ENCODE measurements at places on chromosomes 5 and 9.

GRCh38 chr9:15211815-15212495 lies 95.1 kb downstream of the TTC39B start:
- DNase-seq: no peak

GRCh38 chr9:111193095-111193494 lies 136.9 kb downstream of the OR2K2 start:
- no peak for DNase-seq

DNA sequence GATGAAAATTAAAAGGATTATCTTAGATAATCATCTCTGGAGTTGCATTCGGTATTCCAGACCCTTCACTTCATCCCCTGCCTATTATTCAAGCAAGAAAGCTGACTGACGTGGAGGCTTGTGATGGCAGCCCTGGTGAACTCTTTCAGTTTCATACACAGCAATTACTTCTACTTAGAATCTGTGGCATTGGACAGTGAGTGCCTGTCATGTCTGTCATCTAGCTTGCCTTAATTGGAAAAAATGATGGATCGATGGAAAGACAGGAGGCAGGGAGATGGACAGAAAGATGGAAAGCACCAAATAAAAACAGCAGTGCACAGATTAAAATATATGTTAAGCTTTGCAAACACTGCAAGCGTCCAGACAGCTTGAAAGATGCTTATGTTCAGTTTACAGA lies 1371.0 kb upstream of the CDH6 start:
- DNase-seq: no peak

DNA sequence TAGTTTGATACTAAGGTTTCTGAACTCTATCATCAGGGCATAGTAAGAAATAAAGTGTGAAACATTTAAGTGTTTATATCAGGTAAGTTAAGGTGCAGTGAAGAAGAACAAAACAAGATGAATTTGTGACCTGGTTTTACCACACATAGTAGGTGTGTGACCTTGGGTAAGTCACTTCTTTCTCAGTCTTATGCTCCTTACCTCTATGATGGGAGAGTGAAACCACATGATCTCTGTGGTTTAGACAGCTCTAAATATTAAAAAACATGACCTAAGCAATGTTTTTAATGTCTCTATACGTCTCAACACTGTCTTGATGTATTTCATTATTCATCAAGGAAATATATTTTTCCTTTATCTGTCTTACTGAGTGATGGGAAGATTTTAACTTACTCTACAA lies 629.6 kb upstream of the DMAC1 start:
- DNase-seq: no peak

DNA sequence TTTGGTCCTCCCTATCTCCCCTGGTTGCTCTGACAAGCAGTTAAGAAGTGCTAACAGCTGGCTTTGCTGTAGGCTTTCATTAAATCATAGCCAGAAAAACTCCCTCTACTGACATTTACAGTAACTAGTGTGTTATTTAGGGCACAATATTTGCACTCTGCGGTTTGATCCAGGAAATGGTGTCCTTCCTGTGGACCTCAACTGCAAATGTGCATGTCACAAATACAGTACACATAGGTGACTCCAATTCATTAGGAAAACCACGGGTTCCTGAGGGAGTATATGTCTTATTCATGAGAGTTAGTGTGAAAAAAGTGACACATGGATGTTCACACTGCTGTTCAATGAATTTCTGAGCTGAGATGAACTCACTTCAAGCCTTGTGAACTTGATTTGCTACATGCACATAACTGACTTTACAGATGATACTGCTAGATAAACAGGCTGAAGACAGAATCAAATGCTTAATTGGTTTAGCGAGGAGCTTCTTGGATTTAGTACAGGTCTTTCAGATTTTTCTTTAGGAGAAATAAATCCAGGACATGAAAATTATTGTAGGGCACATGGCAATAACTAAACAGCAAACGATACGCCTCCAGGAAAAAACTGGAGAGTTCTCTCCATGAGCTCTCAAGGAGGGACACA lies 281.5 kb downstream of the EFNA5 start:
- no peak for DNase-seq

DNA sequence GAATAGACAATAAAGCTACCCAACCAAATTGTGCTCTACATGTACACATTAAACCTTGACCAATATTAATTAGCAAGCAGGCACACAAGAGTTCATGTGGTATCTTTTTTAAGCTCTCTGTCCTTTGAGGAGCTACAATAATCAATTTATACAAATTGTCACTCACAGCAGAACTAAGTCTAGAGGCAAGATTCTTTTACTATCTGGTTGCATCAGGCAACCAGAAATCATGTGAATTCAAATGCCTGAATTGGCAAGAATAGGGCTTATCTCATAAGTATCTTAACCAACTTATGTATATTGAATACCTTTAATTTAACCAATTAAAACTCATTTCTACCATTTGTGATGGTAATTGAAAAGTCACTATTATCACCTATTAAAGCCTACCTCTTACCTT lies 145.5 kb upstream of the HAPLN1 start:
- no peak for DNase-seq

DNA sequence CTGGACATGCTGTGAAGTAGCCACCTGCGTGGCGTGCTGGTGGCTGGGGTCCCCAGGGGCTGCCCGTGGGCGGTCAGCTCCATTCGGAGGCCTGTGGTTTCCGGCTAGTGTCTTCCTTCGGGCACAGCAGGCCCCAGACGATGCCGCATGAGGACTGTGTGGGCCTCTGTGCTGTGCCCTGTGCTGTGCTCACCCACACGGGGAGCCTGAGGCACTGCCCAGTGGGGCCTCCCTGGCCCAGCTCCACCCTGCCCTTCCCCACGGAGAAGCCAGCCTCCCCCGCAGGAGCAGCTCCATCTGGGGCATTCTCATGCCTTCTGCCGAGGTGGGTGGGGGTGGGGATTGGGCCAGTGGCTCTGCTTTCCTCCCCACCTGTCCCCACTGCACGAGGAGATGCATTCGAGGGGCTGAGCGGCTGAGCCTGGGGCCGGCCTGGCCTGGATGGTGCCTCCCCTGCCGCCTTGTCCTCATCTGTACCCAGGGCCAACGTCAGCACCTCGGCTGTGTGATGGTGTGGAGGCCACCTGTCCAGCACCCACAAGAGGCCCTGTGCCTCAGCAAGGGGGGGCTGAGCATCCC lies 24.2 kb downstream of the RXRA start:
- no peak for DNase-seq

DNA sequence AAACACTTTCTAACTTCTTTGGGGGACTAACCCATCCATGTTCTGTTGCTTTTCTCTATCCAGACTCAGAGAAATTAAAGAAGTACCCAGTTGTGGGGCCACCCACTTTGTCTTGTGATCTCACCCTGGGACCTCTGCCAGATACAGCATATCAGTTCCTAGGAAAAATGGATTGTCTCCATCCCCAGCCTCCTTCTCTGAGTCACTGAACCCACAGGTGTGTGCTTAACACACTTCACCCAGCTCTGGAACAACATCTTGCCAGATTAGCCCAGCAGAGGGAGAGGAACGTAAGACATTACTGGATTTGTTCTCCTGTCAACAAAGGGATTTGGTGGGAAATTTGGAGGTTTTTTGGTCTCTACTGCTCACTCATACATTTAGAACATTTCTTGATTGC lies 19.2 kb downstream of the FAM240B start:
- no peak for DNase-seq

DNA sequence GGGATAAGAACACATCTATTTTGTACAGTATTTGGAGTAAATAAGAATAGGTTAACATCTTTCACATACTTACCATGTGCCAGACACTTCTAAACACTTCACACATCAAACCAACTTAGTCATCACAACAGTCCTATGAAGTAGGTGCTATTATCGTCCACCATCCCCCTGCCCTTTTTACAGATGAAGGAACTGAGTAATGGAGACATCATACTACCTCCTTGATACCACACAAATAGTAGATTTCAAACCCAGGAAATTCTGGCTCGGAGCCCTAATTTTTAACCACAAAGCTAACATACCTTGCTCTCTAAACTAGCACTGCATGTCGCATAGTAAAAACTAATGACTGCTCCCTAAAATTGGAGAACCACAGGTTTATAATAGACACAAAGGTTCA lies 4.2 kb upstream of the ZNF366 start:
- DNase-seq: no peak

DNA sequence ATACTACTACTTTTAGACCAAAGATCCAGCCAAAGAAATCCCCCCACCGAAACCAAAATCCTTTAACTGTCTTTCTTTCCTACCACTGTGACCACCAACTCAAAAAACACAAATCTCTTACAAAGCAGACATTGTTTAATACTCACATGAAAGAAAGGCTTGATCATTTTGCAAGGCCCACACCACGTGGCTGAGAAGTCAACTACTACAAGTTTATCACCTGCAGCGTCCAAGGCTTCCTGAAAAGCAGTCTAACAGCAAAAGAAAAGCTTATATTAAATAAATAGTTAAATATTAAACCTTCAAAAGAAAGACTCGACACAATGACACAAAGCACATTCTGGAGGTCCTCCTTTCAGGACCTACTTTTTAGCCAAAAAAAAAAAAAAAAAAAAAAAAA lies 5.1 kb downstream of the TXN start:
- DNase-seq: no peak

DNA sequence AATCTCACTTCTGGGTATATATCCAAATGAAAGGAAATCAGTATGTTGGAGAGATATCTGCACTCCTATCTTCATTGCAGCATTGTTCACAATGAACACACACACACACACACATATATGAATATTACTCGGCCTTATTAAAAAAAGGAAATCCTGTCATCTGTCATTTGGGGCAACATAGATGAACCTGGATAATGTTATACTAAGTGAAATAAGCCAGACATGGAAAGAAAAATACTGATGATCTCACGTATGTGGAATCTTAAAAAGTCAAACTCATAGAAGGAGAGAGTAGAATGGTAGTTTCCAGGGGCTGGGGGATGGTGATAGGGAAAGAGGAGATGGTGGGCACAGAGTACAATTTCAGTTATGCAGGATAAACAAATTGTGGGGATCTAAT lies 100.3 kb downstream of the EMB start:
- DNase-seq: no peak

DNA sequence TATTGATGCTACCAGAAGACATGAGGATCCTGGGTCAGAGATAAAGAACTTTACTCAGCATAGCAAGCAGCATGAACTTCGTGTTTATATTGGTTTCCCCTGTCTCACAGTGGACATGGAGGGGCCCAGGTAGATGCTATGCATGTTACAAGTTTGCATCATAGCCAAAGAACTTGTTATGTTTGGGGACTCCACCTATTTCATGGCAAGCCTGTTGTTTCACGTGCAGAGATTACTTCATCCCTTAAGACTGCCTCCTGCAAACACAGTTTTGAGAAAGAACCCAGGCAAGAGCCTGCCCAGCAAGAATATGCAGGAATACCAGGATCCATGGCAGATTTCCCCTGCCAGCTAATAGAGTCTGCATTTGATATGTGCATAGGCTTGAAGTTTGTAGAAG lies 68.4 kb downstream of the RCL1 start:
- DNase-seq: no peak

DNA sequence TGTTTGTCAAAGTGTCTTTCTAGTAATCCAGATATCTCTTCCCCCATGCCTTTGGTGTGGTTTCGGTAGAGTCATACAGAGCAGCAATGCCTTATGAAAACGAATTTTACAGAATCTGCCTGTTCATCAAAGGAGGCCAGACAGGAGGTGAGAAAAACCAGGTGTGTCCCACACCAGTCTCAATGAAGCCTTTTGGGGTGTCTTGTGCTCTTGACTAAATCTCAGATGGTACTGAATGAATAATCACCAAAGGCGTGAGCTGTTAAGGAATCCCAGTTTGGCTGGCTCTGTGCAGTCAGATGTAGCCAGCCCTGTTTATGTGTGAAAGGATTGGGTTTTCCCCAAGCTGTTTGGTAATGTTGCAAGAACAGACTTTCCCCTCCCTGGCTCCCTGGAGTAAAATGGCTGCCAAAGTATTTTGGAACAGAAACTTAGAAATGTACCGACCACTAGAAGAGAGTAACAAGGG lies 70.8 kb upstream of the CDKN2B start:
- no peak for DNase-seq

GRCh38 chr9:121556580-121556979 lies 56.9 kb upstream of the GGTA1 start:
- DNase-seq: peak; percentile 53

- no peak for DNase-seq
These were observed 7.4 kb downstream of the SMARCA2 start for GRCh38 chr9:2022560-2022959.

- DNase-seq: no peak
These were observed 66.0 kb upstream of the TAF1L start for GRCh38 chr9:32701321-32702022.

DNA sequence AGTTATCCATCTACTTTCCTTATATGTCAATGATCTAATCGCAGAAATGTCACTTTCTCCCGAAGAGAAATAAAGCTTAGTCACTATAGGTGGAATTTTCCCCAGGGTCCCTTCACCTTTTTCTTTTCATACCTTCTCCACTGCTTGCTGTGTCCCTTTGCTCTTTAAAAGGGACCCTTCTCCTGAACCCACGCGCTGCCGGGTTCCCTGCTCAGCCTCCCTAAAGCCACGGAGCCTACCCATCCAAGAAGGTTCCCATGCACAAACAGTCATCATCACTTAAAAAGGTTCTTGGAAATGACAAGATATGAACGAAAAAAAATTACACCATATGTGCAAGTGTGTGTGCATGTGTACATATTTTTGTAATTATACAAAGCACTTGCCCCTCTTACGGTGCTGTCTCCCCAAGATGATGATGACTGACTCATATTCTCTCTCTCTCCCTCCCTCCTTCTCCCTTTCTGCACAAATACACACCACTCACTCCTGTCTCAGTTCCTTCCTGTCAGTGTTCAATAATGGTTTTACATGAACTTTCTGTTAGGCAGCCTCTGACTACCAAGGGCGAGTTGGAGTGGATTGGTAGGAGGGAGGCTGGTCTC lies 1.5 kb upstream of the PTPRD start:
- DNase-seq: no peak

GRCh38 chr5:134794082-134794481 lies 35.5 kb downstream of the DDX46 start:
- no peak for DNase-seq

DNA sequence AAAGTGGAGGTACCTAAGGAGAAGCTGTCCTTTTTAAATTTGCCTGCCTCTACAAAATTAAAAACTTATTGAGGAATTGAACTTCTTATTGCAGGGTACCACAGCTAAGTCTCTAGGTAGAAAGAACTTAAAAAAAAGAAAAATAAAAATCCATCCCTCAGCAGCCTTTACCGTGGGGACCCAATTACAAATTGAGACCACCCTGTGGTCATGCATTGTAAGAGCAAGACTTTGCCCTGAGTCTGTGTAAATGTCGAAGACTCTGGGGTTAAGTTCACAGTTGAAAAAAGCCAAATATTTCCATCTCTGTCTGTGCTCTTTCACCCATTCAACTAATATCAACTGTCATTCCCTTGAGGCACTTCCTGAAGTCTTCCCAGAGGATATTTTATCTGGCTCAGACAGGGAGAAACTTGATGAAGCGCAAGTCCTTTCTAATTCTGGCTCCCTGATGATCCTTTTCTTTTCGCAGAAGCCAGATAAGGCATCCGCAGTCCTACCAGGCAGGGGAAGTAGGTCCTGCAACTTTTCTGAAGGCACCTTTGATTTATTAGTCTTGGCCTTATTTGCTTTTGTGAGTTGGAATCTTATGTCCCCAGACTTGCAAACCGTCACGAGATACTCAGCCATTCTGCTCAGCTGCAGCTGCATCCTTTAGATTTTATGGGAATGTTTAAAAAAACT lies 323.8 kb upstream of the WWC1 start:
- DNase-seq: no peak

Measured in ovary (tissue), 10 donors.